ENCODE measurements at places on chromosomes 5 and 9.

DNA sequence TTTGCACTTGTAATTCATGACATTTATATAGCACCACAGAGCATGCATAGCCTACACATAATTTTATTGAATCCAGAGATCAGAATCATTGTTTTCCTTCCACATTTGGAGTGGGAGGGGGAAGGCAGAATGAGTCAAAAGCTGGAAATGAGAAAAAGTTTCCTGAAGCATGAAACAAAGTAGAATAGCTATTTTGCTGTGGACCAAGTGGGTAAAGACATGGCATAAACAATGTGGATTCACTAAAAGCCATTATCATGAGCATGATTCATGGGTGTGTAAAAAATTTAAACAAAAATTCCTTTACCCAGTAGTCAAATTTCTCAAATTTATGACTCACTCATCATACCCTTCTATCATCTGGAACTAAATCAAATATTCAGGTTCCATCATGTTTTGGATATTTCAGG lies 97.9 kb downstream of the YIPF5 start:
- DNase-seq, result no peak

DNA sequence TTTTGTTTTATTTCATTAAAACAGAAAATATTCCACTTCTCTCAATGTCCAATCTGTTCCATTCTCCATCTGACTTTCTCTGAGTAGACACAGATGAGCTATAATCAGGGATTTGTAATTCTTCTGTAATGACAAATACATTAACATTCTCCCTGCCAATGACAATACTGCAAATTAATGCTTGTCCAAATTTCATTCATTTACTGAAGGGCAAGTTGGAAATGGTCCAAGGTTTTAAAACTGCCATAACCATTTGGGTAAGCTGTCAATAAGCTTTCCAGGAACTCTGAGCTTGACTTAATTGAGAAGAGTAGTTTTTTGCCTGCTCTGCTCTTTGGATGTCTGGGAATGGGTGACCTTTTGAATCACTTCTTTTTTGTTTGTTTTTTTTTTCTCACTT lies 253.5 kb downstream of the DMRTA1 start:
- DNase-seq, result no peak

DNA sequence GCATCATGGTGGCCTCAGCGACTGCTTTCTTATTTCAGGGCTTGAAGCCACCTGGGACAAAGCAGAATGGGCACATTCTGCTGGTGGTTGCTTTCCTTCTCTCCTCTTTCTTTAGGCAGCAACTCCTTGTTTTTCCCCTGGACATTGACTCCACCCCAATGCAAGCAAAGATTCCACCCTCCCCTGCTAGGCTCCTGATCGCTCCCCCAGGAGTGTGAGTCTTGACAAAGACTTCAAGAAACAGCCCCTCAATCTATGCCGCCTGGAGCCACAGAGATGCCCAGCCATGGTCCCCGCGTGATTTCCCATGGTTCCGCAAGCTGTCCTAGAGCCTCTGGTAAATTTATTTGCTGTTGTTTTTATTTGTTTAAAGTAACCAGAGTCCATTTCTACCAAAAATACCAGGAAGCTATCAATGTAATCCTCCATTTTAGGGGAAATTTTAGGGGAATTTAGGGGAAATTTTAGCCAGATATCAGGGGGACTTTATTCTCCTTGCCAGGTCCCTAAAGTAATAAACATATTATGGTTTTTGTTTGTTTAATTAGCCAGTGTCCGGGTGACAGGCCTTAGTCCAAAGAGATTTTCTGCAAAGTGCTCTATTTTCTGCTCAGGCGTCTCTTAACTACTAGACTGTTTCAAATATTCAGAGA lies 2.3 kb downstream of the KCNMB1 start:
- no peak for DNase-seq

- DNase-seq, result no peak
Measured at GRCh38 chr5:173242079-173242478, 7.1 kb upstream of the NKX2-5 start.

GRCh38 chr9:138011951-138012500 lies 134.4 kb downstream of the CACNA1B start:
- DNase-seq, result no peak

GRCh38 chr9:113313261-113313660 lies 10.1 kb upstream of the RNF183 start:
- no peak for DNase-seq

GRCh38 chr9:117787746-117788145 lies 83.5 kb downstream of the TLR4 start:
- DNase-seq, result no peak

GRCh38 chr5:110085826-110086225 lies 396.1 kb downstream of the MAN2A1 start:
- DNase-seq, result no peak

GRCh38 chr5:140075371-140075770 lies 32.3 kb upstream of the NRG2 start:
- DNase-seq, result no peak

DNA sequence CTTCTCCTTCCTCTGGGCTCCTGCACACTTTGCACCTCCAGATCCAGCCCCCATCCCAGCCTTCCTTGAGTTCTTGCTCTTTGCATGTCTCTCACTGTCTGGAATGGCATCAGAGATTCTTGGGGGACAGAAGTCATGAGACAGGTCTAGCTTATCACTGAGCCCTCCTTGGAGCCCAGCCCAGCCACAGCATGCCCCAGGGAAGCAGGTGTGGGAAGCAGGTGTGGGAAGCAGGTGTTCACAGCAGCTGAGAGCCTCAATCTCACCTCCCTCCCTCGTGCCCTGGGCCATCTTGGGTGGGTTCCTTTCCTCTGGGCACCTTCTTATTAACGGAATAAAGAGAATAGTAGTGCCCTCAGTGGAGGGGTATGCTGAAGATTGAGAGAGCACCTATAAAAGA lies 27.2 kb downstream of the SLC6A7 start:
- DNase-seq, result no peak

DNA sequence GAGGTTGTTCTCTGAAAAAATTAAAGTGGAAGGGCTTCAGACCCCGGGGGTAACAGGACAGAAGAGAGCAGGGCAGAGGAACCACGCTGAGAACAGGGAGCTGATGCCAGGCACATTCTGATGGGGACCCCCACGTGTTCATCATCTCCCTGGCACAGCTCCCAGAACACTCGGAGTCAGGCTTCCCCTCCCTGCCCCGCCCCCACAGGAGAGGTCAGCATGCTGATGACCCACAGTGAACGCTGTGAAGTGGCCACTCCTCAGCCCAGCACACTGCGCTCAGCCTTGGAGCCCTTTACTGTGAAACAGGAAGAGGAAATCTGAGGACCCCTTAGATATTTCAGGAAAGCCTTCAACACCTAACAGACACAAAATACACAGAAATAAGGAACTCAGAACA lies 16.4 kb downstream of the RETREG1 start:
- no peak for DNase-seq

GRCh38 chr5:148347706-148348105 lies 12.3 kb downstream of the SPINK9 start:
- no peak for DNase-seq

DNA sequence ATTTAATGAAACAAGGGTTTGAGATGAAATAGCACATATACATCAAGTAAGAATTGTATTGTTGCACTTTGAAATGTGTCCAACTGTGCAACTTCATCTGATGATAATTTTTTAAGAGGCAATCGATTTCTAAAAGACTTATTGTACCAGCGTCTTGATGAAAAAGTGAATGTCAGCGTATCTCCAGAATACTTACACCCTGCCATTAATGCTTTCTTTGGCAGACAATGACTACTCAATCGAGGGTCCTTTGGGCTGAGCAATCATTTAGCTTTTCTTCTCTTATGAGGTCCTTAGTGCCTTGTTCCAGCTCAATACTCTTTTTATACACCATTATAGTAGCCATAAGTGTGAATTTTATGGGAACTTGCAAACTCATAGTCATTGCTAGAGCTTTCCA lies 4.7 kb downstream of the TLE1 start:
- DNase-seq, result no peak

Measured in hematopoietic multipotent progenitor cell treated with erythropoietin and hydrocortisone succinate and interleukin-3 and kit ligand, for 15 days (in vitro differentiated cells).